ENCODE measurements at places on chromosomes 1 and 21.

- no peak for DNase-seq
Measured at GRCh38 chr1:31780632-31781031, 16.5 kb upstream of the ADGRB2 start.

- DNase-seq, result no peak
Measured at GRCh38 chr1:168583571-168583970, 7.2 kb downstream of the XCL1 start.

DNA sequence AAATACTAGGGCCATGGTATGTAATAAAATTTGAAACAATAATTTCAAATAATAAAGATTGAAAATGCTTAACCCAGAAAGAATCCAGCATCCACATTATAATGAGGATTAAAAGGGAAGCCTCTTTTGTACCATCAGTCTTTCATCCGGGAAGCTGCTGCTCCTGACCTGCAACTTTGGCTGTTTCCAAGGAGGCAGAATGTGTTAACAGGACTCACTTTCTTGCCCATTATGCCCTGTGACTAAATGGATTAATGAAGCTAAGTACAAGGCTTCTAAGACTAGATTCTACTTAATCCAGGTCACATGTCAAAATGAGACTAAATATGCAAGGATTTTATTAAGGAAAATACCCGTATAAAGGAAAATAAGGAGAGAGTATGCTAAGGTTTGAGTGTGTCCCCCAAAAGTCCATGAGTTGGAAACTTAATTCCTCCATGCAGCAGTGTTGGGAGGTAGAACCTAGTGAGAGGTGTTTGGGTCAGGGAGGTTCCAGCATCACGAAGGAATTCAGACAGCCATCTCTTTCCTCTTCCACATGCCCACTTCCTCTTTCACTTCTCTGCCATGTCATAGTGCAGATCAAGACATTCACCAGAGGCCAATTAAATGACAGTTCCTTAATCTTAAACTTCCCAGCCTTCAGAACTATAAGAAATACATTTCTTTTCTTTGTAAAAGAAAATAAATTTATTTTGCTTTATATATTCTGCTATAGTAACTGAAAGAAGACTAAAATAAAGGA is 27.7 kb downstream of the FMO2 start:
- DNase-seq, result no peak

GRCh38 chr1:236391008-236391407 is 3.1 kb upstream of the EDARADD start:
- DNase-seq, result no peak

GRCh38 chr1:5571861-5572401 is 420.3 kb downstream of the NPHP4 start:
- DNase-seq, result no peak

GRCh38 chr1:4375812-4376211 is 278.6 kb upstream of the AJAP1 start:
- DNase-seq, result no peak

- DNase-seq, result peak; percentile 23
Measured at GRCh38 chr1:212606395-212607205, 2.0 kb upstream of the ATF3 start.

GRCh38 chr1:51897699-51898031 is 19.1 kb upstream of the NRDC start:
- DNase-seq, result no peak

GRCh38 chr1:239817276-239817675 is 274.4 kb upstream of the FMN2 start:
- no peak for DNase-seq

- DNase-seq, result no peak
Measured at GRCh38 chr21:29022166-29022565, 2.3 kb upstream of the USP16 start.

DNA sequence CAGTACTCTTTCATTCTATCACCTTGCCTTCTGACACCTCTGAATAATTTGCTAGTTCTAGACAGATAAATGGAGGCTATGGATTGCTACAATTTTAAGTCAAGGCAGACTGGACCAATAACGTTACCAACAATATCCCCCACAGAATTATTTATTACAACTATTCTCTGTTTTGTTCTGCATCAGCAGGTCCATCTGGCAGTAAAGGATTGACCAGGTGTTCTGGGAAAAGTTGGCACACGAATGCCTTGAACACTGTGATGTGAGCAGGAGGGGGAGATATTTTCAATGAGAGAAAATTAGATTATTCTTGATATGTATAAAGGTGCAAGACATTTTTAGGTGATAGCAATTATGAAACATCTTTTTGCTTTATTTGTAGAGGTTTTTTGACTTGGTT is 718.8 kb upstream of the TMPRSS15 start:
- peak; percentile 7 for DNase-seq

DNA sequence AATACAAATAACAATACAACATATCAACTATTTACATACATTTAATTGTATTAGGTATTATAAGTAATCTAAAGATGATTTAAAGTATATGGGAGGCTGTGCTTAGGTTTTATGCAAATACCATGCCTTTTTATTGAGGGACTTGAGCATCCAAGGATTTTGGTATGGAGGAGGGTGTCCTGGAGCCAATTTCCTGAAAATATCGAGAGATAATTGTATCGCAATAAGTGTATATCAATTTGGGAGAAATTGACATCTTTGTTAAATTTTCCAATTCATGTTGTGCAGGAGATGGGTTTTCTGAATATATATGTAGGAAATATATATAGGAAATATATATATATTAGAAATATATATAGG is 63.5 kb downstream of the ATP1A1 start:
- no peak for DNase-seq

- DNase-seq, result no peak
Measured at GRCh38 chr1:30824736-30825429, 67.3 kb upstream of the LAPTM5 start.

GRCh38 chr1:46171351-46171750 is 3.5 kb upstream of the TSPAN1 start:
- DNase-seq, result no peak

GRCh38 chr21:8989721-8990325 is 1531.6 kb upstream of the TPTE start:
- DNase-seq, result no peak

- no peak for DNase-seq
Measured at GRCh38 chr1:245666412-245666811, 511.6 kb downstream of the KIF26B start.

DNA sequence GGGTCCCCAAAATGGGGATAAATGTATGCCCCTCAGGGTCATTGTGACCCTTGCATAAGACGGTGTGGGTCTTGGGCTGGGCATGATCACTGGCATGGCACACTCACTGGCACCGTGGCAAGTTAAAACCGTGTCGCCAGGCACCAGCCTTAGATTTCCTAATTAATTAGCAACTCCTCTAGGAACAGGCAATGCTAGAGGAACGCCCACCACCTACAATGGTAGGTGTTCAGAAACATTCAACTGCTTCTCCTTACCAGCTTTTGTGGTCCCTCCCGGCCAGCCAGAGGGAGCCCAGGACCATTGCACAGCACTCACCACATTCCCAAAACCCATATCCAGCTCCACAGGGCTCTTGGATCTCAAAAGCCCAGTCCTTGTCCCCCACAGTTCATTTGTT is 36.4 kb downstream of the EPHA2 start:
- no peak for DNase-seq

DNA sequence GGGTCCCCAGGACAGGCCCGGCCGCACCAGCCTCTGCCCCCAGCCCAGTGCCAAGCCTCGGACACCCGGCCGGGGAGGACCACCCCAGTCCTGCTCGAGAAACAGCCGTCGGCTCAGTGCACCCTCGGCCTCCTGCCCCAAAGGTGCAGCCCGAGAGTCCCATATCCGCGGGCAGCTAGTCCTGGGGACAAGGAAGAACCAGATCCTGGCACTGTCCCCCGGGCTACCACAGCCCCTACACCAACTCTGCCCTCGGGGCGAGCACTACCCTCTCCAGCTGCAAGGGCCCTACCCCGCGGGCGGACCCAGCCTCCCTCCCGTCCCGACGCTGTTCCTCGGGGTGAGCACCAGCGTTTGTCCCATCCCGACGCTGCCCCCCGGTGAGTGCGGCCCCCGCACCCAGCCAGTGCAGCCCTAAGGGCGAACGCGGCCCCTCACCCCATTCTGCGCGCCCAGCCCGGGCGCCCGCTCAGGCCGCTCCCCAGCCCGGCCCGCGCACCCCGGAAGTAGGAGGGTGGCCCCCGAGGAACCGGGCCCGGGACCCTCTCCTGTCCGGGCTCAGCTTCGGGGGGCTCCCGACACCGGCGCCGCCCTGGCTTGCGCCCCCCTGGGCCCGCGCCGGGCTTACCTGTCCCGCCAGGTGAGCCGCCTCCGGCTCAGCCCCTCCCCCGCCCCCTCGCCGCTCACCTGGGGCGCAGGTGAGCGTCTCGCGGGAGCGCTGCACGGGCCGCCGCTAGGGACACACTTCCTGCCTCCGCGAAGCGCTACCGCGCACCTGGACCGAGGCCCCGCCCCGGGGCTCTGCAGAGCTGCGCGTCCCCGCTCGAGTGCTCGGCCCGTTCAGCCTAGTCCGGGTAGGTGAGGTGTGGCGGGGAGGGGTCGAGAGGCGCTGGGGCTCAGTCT is at the start of gene KDF1:
Gene KDF1 (minus strand): TSS at position 747 of the 903 bp plus-strand sequence. CDS start 8,088 bp downstream, outside the sequence.
- DNase-seq, result peak; percentile 82

- no peak for DNase-seq
Measured at GRCh38 chr1:2385606-2386280, 5.6 kb downstream of the MORN1 start.

- no peak for DNase-seq
Measured at GRCh38 chr1:29767769-29768425, 531.6 kb downstream of the PTPRU start.

DNA sequence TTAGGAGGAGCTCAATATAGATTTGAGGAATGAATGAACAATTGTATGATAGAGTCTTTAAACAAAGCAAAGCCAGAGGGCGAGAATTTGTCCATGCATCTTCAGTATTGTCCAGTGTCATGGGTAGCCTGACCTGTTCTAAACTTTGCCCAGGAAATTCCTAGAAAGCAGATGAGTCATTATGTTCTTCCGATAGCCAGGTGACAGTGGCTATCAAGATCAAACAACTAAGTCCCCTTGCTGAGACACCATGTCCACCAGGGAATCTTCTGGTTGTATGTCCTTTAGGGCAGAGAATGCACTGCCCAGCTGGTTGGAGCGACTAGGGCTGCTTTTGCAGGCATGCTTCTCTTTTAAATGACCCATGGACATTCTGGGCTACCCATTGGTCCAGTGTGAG is 1.8 kb upstream of the SLC26A9 start:
- DNase-seq, result no peak

DNA sequence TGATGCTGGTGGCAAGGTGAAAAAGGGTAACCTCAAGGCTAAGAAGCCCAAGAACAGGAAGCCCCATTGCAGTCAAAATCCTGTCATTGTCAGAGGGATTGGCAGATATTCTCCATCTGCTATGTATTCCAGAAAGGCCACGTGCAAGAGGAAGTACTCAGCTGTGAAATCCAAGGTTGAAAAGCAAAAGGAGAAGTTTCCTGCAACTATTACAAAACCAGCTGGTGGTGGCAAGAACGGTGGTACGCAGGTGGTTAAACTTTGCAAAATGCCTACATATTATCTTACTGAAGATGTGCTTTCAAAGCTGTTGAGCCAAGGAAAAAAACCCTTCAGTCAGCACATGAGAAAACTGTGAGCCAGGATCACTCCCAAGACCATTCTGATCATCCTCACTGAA is 13.7 kb upstream of the VPS45 start:
- DNase-seq, result no peak

DNA sequence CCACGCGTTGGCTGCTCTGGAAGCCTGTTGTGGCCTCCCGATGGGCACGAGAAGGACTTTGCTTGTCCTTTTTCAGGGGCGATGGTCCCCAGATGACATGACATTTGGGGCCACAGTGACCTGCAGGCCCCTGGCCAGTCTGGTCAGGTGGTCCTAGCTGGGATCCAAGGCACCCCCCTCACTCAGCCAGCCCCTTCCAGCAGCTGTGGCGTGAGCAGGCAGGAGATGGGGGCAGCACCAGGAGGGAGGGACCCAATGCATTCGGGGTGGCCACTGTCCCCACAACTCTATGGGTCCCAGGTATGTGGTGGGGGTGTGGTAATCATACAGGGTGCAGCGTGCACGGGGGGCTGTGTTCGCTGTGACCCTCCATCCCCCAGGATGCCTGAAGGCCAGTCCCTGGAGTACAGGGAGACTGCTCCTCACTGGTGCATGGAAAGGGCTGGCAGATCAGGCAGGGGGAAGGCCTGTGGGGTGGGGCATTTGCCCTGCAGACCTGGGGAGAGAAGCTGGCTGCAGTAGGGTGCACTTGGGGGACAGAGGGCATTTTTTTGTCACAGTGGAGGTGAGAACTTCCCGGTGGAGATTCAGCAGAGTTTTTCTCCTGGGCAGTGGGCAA is 31.7 kb downstream of the WNT3A start:
- no peak for DNase-seq

GRCh38 chr1:83839566-83840173 is 159.3 kb downstream of the TTLL7 start:
- no peak for DNase-seq

DNA sequence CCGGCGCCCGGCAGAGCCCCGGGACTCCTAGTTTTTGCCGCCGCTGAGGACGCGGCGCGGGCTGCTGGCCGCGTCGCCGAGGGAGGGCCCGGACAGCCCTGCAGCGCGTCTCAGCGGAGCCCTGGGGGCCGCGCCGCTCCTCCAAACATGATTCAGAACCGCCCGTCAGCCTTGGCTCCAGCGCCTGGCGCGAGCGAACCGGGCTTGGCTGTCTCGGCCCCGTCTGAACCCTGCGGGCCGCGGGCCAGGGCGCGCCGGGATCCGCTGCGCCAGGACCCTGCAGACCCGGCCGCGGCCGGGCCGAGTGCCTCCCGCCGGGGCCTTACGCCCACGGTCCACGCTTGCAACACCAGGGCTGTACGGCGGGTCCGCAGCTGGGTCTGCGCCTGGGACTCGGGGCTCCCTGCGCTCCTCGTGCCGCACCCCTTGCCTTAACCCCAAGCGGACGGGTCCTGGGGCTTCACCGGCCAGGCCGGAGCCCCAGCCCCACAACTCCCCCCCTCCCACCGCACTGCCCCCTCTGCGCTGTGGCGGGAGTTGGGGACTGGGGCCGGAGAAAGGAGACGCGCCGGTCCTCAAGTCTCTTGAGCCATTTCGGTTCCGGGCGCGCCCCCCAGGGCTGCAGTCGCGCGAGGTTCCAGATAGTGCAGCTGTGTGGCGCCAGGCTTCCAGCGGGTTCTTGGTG is 48.4 kb upstream of the CD34 start:
- DNase-seq, result no peak

GRCh38 chr1:178541829-178542553 is 29.1 kb downstream of the TEX35 start:
- no peak for DNase-seq

DNA sequence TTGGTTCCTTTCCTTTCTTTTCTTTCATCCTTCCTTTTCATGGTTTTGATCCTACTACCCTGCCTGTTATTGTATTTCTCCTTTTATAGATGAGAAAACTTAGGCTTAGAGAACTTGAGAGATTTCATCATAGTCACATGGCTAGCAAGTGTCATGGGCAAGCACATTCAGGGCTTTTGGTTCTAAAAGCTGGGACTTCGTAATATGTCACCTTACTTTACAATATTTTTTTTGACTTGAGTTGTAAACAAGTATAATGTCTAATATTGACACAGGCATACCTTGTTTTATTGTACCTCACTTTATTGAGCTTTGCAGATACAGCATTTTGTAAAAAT is 70.7 kb downstream of the MTR start:
- no peak for DNase-seq

GRCh38 chr1:234777856-234778220 is 167.9 kb upstream of the IRF2BP2 start:
- DNase-seq, result no peak

GRCh38 chr1:156420205-156421061 is 51.4 kb downstream of the RHBG start:
- no peak for DNase-seq

GRCh38 chr1:44281962-44282703 is 68.9 kb downstream of the DMAP1 start:
- no peak for DNase-seq

- DNase-seq, result no peak
Measured at GRCh38 chr1:246338546-246338945, 168.5 kb downstream of the SMYD3 start.

GRCh38 chr1:15412175-15412800 is 2.6 kb downstream of the EFHD2 start:
- DNase-seq, result no peak

All from COR-L47 (cell line).